Activated CD4-positive, CD25-positive, alpha-beta regulatory T cell (primary cell): ENCODE measurements at places on chromosomes 1 and 21.

GRCh38 chr1:183640193-183640592 lies 4.6 kb upstream of the ARPC5 start:
- no peak for DNase-seq

- no peak for DNase-seq
Measured at GRCh38 chr1:99457381-99458165, 188.3 kb upstream of the PALMD start.

- DNase-seq, result no peak
Measured at GRCh38 chr1:41783189-41783639, 135.5 kb downstream of the HIVEP3 start.

DNA sequence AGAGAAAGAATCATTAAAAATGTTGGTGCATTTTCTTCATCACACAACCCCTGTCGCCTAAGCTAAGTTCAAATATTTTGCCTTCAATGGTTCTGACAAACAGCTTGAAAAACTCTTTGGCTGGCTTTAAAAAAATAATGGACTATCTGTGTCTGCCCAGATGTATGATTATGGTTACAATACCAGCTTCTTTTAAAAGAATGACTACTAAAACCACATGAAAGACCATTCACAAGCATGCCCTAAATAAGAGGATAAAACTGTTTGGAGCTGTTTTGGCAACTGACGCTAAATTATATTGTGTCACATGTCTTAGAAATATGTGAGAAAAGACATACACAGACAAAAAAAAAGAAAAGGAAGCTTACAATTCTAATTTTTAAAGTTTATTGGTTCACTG lies 23.7 kb upstream of the PLPPR4 start:
- DNase-seq, result no peak

DNA sequence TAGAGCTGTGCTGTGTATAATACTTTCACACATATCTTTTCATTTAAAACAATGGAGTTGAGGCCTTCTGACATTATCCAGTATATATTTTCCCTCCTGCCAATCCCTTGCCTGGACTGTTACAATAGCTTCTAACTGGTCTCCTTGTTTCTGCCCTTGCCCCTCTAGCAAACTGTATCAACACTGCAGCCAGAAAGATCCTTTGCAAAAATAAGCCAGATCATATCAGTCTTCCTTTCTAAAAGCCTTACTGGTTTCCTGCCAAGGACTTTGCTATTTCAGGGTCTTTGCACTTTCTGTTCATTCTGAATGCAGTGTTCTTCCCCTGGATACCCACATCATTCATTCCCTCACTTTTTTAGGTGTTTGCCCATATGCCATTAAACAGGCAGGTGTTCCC lies 370.1 kb downstream of the PTBP2 start:
- DNase-seq, result no peak

DNA sequence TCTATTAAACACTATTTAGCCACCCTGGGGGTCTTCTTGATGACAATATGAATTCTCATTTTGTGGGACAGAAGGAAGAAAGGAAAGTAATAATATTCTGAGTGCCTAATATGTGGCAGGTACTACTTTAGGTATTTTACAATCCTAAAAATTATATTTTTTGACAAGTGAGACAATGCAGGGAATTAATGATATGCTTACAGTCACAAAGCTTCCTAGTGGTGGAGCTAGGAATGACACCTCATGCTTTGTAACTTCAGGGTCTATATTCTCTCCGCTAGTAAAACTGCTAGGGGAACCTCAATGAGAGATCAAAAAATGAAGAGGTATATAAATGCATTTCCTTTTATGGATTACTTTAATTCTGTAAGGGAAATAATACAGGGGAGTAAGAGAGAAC lies 44.3 kb downstream of the TPR start:
- DNase-seq, result no peak

DNA sequence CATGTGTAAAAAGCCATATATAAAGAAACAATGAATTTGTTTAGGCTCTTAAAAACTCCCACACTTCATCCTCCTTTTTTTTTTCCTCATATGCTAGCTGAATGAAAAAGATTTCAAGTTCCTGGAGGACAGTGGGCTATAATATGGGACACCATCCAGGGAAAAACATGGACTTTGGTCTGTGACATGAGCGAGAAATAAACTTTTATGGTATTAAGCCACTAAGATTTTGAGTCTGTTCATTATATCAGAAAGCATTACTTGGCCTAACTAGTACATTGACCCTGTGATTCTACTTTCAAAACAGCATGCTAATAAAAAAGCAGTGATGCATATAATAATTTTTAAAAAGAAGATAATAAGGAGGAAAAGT lies 392.3 kb upstream of the CAMK1G start:
- DNase-seq, result no peak

DNA sequence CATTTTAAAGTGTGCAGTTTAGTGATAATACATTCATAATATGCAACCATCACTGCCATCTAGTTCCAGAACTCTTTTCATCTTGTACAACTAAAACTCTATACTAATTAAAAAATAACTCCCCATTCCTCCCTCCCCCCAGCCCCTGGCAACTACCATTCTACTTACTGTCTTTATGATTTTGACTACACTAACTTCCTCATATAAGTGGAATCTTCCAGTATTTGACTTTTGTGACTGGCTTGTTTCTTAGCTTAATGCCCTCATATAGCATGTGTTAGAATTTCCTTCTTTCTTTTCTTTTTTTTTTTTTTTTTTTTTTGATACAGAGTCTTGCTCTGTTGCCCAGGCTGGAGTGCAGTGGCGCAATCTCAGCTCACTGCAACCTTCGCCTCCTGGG lies 1.4 kb upstream of the NVL start:
- no peak for DNase-seq

DNA sequence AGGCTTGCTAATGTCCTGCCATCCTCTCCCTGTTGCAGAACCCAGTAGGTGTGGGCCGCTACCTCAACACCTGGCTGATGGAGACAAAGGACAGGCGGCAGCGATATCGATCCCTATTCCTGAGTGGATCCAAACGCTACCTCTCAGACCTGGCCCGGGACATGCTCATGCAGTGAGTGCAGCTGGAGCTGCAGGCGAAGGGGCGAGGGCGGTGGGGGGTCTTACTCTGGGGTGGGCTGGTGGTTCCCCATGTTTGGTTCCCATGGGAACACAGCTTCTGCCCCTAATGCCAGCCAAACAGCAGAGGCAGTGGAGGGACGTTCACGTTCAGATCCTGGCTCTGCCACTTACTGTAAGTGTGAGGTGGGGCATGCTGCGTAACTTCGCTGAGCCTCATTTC lies 15.8 kb upstream of the TTC22 start:
- DNase-seq, result no peak

DNA sequence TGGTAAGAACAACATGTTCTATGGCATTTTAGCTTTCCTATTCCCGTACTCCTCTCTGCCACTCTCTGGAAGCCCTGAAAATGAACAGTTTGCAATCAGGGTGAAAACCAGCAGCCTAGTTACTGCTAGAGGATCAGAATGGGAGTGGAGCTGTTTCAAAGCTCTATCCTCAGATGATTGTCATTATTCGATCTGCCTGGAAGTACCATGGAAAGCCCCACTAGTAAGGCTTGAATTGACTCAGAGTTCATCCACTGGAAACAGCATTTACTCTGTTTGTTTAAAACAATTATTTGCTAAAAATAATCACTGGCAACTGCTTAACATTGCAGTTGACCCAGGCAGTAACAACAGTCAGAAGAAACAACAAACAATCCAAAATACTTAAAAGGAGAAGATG lies 91.2 kb downstream of the USH2A start:
- DNase-seq, result no peak

DNA sequence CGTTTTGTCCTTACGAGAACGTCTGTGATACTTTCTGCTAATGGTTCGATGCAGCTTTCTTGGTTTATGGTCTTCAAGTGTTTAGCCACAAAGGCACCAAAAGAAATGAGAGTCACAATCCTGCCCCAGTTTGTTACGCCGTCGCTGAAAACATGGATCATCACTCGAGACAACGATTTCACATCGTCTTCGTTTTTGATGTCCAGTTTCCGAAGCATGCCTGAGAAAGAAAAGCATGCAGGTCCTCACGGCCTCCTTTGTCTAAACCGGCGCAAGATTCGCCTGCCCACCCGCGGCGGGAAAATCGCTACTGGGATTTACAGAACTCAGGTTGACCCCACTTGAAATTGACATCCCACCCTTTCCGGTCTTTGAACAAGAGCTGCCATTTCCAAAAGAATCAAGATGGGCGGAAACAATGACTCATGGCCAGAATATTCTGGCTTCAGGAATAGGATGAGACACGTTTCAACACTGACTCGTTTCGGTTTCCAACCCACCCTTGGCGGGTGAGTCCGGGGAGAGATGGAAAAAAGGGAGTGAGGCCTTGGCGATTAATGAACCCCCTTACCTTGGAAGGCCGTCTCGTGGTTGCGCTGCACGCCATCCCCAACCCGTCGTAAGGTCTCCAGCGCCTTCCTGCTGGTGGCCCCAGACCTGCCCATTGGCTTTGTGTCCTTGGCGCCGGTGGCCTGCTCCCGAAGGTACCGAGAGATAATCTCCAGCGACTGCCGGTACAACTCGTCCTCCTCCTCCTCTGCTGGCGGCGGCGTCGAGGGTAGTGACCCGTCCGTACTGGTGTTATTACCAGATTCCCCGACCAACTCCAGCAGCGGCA lies 919 bp downstream of the MCL1 start:
- DNase-seq, result no peak

GRCh38 chr1:81325397-81325796 lies 475.3 kb upstream of the ADGRL2 start:
- DNase-seq, result no peak
